ENCODE measurements at places on chromosomes 1 and 21. TPM values are rescaled to one million over a fixed set of nuclear protein-coding genes. Genes with fewer than 3 reads are reported as not detected.

The HNRNPCL4 gene
- not detected for total RNA-seq

The MANEAL gene
- total RNA-seq, result 0.75 TPM

The FAM89A gene
- total RNA-seq, result 13.2 TPM

The S100A3 gene
- 1.3 TPM for total RNA-seq

The EVA1C gene
- 31.2 TPM for total RNA-seq

The SDHC gene
- 14.1 TPM for total RNA-seq

The DIO1 gene
- not detected for total RNA-seq

The SPOCD1 gene
- 33.4 TPM for total RNA-seq

The MAP3K21 gene
- 0.27 TPM for total RNA-seq

The ARHGAP30 gene
- total RNA-seq, result not detected

The PROX1 gene
- 3.1 TPM for total RNA-seq

Data from endothelial cell of coronary artery (primary cell).